GM12878 (cell line): ENCODE measurements at places on chromosomes 4 and X.

DNA sequence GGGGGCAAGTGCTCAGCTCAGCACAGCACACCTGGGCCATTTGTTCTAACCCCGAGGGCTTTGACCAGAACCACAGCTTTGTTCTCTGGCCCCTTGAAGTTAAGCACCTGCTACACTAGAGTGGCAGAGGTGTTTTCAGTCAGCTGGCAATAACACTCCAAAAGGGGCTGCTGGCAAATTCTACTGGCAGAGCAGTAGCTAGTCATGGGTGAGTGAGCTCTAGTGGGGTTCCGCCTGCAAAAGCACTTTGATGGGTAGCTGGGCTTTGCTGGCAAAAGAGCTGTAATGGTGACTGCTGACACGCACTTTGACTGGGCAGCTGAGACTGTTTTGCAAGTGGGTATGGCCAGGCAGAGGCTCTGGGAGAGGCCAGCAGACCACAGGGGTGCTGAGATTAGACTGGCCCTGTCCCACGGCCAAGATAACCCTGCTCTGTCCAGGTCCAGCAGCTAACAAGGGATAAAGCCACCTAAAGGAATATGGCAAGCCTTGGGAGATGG, 65.2 kb upstream of the TENT5D start:
- no peak for DNase-seq

GRCh38 chr4:99447079-99447478, 11.9 kb upstream of the ADH7 start:
- DNase-seq: peak; percentile 34

- DNase-seq: no peak
These were observed 3.9 kb upstream of the CXCL13 start for GRCh38 chr4:77601614-77602187.

DNA sequence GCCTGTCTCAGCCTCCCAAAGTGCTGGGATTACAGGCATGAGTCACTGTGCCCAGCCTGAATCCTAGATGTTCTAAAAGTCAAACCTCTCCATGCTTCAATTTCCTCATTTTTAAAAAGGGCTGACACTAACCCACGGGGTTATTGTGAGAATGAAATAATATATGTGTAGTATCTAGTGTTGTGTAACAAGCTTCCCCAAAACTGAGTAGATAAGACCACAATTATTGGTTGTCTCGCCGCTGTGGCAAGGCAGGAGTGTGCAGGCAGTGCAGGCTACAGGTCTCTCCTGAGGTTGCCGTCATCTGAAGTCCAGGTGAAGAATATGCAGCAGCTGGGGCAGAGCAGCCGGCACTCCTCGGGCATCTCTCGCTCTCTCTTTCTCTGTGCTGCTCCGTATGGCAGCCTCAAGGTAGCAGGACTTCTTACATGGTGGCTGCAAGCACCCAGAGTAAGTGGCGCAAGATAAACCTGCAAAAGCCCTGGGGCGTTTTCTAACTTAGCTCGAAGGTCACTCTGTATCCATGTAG, 30.9 kb downstream of the RAB33B start:
- DNase-seq: no peak

DNA sequence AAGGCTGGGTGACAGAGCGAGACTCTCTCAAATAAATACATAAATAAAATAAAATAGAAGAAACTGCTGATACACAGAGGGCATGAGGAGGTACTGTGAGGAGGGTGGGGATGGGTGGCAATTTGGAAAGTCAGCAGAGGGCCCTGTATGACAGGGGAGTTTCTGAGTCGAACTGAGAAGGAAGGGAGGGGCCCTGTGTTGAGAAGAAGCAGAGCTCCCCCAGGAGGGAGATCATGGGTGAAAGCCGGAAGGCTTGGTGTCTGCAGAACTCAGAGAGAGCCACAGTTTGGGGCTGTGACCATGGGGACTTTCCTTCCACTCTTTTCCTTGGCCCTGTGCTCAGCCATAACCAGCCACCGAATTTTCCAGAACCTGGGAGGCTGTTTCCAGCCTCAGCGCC, 24.8 kb upstream of the AFAP1 start:
- no peak for DNase-seq

- DNase-seq: no peak
These were observed 1072.4 kb upstream of the LCORL start for GRCh38 chr4:19093951-19094350.

GRCh38 chr4:19425146-19425545, 826.6 kb upstream of the SLIT2 start:
- DNase-seq: no peak

- no peak for DNase-seq
These were observed 24.9 kb downstream of the RHOH start for GRCh38 chr4:40221744-40222143.

DNA sequence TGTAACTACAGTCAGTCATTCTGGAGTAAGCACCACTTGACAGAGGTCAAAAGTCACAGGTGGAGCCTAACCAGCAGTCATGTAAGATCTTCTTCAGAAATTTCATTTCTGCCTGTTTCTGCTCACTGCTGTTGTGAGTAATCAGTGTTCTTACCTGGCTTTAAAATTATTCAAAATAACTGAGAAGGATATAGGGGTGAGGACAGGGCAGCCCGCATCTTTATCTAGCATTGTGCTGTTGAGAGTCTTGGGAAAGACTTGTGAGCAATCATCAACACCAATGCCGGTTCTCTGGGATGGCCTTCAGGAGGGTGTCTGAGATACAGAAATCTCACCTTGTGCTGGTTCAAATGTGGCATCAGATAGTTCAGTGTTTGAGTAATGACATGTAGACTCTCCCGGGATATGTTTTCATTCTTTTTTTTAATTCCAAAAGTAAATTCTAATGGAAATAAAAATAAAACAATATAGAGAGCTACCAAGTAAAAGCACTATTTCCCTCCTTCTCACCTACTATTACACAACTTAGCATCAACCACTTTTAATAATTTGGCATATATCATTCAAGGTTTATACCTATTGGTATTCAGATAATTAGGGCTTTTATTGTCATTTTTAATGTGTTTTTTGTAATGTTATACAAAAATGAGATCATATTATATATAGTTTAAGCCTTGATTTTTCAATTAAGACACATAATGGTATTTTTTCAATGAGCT, 37.1 kb downstream of the AREG start:
- no peak for DNase-seq

GRCh38 chr4:120918788-120919187, 3.7 kb downstream of the PRDM5 start:
- no peak for DNase-seq

DNA sequence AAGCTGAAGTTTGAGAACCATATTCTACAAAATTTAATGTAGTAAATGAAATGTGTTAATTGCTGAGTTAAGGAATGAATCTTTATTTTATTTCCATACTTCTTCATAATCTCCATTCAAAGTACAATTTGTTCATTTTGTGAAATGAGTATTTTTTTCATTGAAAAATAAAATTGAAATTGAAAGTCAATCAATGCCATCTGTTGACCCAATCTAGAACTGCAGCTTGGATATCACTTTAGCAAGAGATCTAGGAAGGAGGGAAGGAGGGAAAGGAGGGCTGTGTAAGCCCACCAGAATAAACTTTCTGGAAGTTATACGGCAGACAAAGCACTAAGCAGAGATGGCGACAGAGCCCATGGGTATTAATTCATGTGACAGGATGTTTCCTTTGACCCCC, 128.4 kb downstream of the ZMAT1 start:
- DNase-seq: no peak

DNA sequence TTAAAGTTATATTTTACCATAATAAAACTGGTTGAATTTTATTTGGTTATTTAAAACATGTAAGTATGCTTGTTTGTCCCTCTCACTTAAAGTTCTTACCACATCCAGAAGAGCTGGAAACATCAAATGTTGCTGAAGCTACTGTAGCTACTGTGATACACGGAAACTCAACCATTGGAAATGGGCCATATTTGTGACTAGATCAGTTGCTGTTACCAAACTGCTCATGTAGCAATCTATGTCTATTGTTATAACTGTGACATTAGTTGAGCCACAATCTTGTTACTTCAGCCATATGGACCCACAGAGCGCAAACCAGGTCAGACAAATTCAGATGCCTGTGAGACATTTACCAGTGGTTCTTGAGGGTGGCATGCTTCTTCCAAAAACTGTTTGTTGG, 41.6 kb downstream of the NDNF start:
- no peak for DNase-seq

DNA sequence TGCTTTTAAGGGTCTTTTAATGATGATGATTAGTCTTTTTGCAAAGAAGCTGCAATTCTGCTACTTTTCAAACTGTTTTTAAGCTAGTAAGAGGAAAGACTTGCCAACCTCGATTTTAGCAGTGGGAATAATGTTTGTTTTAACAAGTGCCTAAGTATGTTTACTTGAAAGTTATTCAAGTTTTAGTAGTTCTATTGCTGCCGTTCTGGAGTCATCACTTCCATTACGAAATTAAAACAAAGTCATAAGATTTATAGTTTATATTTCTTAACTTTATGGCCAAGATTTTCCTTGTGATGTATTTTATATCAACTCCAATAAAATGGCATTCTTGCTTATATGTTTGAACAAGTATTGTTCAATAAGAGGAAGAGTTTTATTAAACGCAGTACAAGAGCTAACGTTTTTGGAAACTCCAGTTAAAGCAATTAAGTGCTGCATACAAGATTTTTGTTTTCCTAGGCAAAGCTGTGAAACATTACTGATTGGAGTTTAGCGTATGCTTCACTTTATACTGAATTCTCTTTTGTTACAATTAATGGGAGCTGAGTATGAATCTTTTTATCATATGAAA, 211.3 kb downstream of the TENM3 start:
- no peak for DNase-seq

- no peak for DNase-seq
These were observed 708.8 kb upstream of the GRIA3 start for GRCh38 chrX:122475306-122475705.
